ENCODE measurements at places on chromosomes 7 and 10.
A peak's percentile ranks its signal among the peaks of the same experiment; 100 is the strongest.

DNA sequence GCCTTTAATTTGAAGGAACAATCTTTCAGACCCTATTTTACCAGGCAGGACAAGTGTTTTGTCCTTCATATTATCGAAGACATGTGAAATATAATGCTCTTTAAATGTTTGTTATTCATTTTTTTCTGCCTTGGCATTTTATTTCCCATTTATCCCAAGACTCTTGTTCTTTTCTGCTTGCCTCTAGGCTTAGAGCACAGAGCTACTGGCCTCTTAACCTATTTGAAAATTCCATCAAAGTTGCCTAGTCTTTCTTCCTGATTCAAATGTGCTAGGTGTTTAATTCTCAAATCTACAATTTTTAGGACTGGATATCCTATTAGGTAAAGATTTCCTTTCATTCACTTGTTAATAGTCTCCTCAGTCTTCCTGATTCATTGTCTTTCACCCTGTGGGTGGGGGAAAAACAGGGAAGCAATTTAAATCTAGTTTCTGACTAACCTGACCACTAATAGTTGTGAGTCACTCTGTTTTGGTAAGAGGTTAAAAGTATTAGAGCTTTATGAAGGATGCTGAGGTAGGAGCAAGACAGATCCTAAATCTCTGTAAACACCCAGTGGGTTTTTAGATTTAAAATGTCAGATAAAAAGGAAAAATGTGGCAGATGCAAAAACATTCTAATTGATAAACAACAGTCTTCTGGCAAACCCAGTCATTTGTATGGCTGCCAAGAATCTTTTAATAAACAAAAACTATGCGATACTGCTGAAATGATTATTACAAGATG lies 1.5 kb downstream of the LIPK start:
- DNase-seq = no peak

DNA sequence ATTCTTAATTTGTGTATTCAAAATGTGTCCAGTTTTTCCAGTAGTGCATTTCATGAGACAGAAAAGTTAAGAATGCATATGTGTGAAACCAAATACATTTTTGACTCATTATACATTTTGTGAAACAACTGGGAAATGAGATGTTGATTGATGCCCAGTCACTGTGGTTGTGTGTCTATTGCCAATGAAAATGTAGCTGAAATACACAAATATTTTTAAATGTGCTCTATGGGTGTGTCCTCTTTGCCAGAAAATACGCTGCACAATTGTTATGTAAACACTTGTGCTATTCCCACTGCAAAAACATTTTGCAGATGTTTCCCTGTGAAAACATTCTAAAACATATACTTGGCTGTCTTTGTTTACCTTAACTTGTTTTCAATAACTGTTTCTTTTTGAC lies 395.2 kb downstream of the TFEC start:
- no peak for DNase-seq

DNA sequence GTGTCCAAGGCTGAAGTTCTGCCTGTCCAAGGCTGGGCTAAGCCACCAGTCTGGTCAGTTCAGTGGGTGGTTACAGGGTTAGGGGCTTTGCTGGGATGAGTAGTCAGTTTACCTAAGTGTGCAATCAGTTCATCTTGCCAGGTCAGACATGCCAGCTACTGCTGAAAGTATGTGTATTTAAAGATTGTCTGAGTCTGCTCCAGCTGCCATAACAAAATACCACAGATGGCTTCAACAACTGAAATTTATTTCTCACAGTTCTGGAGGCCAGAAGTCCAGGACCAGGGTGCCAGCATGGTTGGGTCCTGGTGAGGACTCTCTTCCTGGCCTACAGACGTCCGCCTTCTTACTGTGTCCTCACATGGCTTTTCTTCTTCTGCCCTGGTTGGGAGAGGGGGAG lies 52.4 kb upstream of the TNS3 start:
- no peak for DNase-seq

GRCh38 chr10:7436490-7437100 lies 25.8 kb upstream of the SFMBT2 start:
- no peak for DNase-seq

DNA sequence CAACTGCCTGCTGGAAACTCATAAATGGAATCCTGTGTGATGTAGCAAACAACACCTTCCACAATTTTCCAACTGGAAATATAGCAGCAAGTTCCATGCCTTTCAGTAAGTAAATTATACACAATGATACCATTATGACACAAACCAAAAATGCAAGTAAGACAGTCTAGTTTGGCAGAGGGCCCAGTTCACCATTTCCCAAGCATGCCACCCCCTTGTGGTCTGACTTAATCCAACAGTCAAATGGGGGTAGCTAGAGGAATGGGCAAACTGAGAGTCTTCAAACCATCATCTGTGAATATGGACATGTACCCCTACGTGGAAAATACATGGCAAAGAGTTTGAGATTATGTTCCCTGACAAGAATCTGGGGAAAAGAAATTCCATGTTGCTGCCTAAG lies 137.6 kb upstream of the VWC2 start:
- no peak for DNase-seq

DNA sequence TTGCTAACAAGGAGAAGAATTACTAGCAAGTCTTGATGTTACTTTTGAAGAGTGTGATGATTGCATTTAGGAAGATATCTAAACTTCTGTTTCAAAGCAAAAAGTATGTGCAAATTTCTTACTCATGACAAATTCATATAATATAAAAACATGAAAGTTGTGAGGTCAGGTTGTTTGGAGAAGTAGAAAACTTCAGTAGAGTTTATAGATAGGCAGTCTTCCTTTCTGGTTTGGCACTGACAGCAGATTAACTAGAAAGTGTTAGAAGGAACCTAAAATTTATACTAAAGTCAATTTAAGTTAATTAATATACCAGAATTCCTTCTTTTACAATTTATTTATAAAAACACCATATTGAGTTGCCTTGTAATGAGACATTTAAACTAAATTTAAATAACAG lies 16.9 kb downstream of the PTEN start:
- no peak for DNase-seq

GRCh38 chr7:584122-584465 lies 64.4 kb upstream of the PDGFA start:
- peak; percentile 79 for DNase-seq

DNA sequence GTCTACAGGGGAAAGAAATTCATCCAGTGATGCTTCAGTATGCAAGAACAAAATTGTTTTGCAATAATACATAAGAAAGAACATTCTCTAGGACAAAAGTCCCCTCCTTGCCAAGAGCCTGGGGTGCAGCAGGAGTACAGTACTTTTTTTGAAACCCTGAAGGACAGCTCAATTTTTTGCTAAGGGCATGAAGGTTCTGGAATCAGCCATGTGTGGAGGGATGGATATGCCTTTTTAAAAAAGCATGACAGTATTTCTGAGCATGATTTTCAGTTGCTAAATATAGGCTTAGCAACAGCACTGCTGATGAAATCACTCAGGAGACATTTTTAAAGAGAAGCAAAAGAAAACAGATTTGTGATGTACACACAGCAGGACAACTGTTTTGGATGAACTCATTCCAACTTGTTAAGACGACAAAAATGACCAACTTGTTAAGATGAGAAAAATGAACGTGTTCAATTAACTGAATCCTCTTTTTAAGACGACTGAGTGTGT lies 39.3 kb downstream of the HBP1 start:
- DNase-seq = no peak

GRCh38 chr10:80050752-80051151 lies 27.7 kb upstream of the TMEM254 start:
- no peak for DNase-seq

DNA sequence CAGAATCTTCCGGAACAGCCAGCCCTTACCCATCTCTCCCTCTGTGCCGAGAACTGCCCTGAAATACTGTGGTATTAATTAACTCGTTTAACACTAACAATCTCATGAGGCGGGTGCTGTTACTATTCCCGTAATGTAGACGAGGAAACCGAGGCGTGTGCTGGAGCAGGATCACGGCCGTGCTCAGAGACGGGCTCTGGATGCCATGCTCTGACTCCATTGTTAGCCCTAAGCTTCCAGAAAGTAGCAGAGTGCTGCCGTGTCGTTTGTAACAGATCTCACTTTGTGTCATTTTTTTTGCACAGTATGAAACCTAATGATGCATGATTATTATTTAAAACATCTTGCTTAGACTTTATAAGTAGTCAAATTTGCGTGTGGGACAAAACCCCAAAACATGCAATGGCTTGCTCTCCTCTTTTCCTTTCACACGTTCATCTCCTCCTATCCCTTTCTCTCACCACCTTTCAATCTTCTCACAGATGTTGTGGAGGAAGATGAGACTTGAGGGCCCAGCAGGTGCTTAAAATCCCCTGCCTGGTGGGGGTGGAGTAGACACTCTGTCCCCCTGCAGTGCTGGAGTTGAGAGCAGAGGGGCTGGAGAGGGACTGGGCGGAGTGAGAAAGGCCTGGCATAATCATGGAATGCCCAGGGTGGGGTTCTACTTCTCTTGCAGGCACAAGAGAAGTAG lies 482 bp upstream of the ACTR3C start:
- no peak for DNase-seq

GRCh38 chr10:29948881-29949355 lies 110.5 kb downstream of the JCAD start:
- no peak for DNase-seq

GRCh38 chr7:151468217-151469018 lies 28.5 kb upstream of the CRYGN start:
- DNase-seq = no peak

- no peak for DNase-seq
Measured at GRCh38 chr7:156279635-156280034, 360.9 kb upstream of the RNF32 start.

- no peak for DNase-seq
Measured at GRCh38 chr7:3738964-3739363, 437.9 kb downstream of the SDK1 start.

GRCh38 chr10:34938399-34938670 lies 123.2 kb upstream of the PARD3 start:
- DNase-seq = no peak

DNA sequence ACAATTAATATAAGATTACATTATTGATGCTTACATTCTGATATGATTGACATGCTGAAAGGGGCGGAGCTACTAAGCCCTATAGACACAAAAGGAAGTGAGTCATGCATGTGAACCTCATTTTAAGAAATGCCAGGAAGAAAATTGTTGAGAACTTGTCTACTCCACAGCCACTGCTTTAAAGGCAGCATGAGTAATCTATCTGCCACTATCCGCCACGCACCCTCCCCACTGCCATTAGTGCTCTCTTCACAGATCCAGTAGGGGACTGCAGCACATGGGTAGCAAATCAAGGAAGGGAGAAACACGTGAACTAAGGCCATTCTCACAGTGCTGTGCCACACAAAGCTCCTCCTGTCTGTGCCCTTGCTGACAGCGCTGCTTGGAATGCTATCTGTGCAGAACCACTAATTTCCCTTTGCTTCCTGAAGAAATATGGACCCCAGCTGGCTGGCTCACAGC lies 524.8 kb downstream of the GRM8 start:
- DNase-seq = no peak

DNA sequence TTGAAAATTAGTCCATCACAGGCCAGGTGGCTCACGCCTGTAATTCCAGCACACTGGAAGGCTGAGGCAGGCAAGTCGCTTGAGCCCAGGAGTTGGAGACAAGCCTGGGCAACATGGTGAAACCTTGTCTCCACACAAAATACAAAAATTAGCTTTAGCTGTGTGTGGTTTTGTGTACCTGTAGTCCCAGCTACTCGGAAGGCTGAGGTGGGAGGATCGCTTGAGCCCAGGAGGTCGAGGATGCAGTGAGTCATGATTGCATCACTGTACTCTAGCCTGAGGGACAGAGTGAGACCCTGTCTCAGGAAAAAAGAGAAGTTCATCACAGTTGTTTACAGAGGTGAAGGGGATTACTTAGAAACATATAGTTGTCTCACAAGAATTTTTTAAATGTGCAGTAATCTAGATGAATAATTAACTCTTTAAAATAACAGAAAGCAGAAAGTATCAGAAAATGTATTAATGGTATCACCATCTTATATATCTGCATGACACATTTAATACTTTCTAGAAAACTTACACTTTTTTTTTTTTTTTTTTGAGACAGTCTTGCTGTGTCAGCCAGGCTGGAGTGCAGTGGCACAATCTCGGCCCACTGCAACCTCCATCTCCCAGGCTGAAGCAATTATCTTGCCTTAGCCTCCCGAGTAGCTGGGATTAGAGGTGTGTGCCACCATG lies 8.9 kb downstream of the LCOR start:
- DNase-seq = no peak

DNA sequence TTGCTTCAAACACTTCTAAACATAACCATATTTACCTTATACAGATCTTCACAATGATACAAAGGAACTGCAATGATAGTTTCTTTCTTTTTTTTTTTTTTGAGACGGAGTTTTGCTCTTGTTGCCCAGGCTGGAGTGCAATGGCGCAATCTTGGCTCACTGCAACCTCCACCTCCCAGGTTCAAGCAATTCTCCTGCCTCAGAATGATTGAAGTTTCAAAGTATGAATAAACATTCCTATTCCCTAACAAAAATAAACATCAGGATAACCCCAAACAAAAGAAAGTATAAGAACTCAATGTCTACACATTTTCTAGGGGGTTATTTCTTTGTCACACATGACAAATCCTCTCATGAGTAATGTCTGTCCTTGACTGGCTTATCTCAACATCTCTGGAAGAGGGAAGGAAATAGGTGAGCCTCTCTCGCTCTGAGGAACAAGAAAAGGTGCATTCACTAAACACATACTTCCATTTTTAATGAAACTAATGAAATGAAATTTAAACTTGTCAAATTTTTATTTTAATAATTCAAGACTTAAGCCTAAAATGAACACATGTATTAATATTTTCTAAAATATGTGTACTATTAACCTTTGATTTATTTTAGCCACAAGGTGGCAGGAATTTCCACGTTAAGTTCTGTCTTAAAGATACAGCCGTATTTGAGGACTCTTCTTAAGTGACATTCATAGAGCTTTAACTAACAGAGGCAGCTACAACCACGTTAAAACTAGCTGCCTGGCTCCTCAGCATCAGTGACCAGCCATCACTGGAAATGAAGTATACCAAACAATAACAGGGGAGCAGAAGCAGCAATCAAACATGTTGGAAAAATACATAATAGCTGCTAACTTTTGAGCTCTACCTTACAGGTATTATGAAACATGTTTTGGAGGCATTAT lies 58.3 kb downstream of the MALSU1 start:
- no peak for DNase-seq

GRCh38 chr10:65294329-65294728 lies 1631.5 kb upstream of the LRRTM3 start:
- no peak for DNase-seq

DNA sequence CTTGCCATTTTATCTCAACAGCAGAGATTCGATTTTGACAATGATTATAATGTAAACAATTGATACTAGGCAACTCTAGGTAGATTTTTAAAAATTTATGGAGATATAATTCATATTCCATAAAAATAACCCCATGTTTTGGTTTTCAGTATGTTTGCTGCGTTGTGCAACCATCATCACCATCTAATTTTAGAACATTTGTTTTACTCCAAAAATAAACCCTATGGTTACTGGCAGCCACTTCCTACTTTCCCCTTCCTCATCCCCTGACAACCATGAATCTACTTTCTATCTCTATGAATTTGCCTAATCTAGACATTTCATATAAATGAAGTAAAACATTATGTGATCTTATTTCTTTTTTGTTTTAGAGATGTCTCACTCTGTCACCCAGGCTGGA lies 401.9 kb downstream of the THSD7A start:
- no peak for DNase-seq

- no peak for DNase-seq
Measured at GRCh38 chr7:2003931-2004812, 228.6 kb downstream of the MAD1L1 start.
